Renal cortex interstitium (tissue), 15 donors: ENCODE measurements at places on chromosomes 6 and 20.

GRCh38 chr20:15411781-15412180 lies 1074.4 kb upstream of the FLRT3 start:
- DNase-seq = no peak

GRCh38 chr20:10984294-10984693 lies 310.5 kb upstream of the JAG1 start:
- no peak for DNase-seq

GRCh38 chr6:35195120-35195780 lies 18.5 kb upstream of the SCUBE3 start:
- no peak for DNase-seq

DNA sequence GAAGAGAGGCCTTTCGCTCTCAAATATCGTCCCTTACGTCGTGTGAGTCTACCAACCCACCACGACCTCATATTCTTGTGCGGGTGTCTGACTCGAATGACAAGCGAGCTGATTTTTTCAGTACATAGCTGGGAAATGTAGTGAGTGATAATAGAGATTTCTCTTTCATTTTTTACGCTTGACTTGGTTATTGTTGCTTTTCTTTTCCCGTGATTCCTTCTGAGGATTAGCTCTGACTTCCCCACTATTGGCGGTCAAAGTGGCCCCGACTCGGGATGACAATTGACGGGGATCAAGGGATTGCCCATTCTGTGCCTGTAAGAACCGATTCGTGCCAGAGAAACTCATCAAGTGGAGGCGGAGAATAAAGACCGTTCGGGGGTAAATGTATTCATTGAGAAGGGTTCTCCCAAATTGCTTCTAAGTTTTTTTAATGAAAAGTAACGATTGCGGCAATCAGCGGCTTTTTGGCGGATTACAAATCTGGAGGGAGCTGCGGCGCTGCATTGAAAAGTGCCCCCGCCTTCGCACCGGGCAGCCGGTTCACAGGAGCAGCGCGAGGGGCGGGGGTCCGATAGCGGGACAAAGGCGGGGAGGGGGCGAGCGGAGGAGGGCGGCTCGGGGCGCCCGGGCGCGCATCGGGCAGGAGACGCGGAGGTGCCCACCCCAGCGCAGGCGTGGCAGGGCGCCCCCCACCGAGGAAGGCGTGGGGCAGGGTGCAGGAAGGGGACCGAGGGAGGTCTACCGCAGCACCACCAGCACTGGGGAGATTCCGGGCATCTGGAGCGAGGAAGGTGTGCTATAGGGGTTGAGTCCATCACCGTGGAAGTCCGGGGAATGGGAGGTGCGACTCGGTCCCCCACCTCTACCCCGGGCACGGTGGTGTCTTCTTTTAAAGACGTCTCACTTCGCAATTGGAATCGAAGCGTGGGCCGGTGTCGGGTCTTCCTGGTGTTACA lies 44.5 kb upstream of the OSTM1 start:
- no peak for DNase-seq

GRCh38 chr6:157823001-157823527 lies at the start of gene SNX9:
SNX9 (plus strand) TSS chr6:157823246; CDS start chr6:157823435, 189 bp downstream.
- DNase-seq = peak; percentile 63

DNA sequence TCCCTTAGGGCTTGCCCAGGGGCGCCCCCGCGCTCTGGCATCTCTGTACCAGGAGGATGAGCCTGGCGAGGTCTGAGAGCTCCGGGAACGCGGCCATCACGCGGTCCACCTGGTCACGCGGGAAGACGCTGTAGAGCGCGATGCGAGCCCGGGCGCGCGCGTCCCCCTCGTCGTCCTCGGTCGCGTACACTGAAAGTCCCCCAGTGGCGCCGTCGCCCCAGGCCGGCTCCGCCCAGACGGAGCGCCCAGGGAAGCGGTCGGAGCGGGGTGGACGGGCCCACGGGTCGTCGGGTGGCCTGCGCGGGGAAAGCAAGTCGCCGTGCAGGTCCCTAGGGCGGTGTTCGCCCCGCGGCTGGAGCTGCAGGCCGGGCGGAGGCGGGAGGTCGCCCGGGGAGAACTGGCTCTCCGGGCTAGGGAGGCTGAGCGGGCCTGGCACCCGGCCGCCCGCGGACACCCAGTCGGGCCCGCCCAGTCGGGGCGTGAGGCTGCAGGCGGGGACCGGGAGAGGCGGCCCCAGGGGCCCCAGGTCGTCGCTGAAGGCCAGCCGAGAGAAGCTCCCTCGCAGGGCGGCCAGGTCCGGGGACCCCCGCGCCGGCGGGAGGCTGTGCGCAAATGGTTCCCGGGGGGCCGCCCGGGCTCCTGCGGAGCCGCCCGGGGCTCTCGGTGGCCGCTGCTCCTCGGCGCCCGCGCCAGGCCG lies 34.0 kb downstream of the ZC3H12D start:
- DNase-seq = no peak
